MG63 (cell line): ENCODE measurements at places on chromosomes 5 and 9. TPM values are rescaled to one million over a fixed set of nuclear protein-coding genes. Genes with fewer than 3 reads are reported as not detected.
A peak's percentile ranks its signal among the peaks of the same experiment; 100 is the strongest.

GRCh38 chr9:112780450-112781036 lies 30.0 kb downstream of the SNX30 start:
- DNase-seq: no peak

- DNase-seq: no peak
These were observed 33.0 kb downstream of the ARHGEF37 start for GRCh38 chr5:149614034-149614907.

DNA sequence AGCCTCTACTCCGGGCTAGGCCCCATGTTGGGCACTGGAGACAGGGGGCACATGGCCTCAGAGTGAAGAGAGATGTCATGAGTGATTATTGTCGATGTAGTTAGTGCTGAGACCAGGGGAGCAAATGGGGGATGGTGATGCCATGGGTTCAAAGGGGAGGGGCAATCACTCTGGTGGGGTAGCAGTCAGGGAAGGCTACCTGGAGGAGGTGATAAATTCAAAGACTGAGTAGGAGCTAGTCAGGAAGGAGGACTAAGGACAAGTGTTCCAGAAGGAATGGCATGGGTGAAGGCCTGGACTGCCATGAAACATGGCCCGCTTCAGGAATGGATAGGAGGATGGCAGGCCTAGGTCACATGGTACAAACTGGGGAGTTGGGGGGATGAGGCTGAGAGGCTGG lies 41.6 kb downstream of the C9orf50 start:
- DNase-seq: no peak

DNA sequence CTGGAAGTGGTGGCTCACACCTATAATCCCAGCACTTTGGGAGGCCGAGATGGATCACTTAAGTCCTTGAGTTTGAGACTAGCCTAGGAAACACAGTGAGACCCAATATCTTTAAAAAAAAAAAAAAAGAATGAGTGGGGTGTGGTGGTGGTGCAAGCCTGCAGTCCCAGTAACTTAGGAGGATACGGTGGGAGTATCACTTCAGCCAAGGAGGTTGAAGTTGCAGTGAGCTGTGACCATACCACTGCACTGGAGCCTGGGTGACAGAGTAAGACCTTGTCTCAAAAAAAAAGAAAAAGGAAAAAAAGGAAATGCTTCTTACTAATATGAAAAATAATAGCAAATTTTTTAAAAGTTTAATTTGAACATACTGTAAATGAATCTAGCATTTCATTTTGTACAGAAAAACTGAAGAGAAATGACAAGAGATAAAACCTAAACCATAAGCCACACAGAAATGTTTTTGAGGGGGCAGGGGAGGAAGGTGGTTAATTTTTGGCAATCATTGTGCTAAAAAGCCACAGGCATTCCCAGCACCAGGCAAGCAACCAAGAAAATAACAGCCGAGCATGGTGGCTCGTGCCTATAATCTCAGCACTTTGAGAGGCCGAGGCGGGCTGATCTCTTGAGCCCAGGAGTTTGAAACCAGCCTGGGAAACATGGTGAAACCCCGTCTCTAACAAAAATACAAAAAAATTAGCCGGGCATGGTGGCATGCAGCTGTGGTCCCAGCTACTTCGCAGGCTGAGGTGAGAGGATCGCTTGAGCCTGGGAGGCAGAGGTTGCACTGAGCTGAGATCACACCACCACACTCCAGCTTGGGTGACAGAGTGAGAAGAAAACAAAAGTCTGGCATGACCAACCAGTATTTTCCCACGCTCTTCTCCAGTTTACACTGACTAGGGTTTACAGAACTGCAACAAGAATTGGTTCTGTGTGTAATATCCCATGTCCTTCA lies 114.5 kb upstream of the NR5A1 start:
- DNase-seq: peak; percentile 73

- DNase-seq: no peak
These were observed 59.3 kb upstream of the SELENOP start for GRCh38 chr5:42870882-42871418.

DNA sequence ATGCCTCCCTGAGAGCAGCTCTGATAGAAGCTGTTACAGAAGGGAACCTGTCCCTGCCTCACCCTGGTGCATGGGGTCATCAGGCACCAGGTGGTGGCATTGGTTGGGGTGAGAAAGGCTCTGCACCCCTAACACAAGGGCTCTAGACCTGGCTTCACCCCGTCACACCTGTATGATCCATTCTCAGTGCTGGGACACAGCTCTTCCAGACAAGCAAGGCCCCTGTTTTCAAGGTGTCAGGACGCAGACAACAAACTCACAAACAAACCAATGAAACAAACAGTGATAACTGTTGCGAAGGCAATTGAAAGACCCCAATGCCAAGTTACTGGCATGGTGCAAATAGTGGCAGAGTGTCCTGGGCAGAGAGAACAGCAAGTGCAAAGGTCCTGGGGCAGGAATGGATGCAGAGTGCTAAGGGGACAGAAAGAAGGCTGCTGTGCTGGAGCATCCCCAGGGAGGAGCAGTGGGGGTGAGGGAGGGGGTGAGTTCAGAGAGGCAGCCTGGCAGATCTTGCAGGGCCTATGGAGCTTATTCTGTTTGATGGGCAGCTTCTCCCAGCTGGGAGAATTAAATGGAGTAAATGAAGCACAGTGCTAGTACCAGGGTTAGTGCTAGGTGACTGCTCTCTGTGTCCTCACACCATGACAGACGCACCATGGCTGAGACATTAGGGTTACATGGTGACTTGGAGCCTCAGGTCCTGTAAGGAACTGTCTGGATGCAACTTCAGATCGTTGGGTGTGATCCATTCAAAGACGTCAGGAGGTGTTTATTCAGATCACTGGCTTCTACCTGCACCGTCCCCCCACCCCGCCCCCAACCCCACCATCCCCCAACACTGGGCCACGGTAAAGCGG lies 67.9 kb upstream of the UNC5A start:
- no peak for DNase-seq

DNA sequence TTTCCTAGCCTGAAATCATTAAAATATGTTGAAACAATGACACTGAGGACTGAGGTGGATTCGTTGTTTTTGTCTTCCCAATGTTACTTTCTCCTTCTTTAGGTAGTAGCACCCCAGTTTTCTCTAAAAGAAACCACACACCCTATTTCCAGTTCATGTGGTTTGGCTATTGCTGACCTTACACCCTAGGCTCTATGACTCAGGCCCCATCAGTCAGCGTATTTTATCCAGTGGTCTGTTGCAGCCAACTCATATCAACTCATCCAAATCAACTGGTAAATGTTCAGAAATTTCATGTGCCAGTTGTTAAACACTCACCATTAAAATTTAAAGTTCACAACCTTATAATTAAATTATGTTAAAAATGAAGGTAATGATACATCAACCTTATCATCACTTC lies 44.6 kb upstream of the NFIB start:
- DNase-seq: peak; percentile 99

- DNase-seq: no peak
These were observed 4.8 kb upstream of the CEL start for GRCh38 chr9:133057006-133057405.

DNA sequence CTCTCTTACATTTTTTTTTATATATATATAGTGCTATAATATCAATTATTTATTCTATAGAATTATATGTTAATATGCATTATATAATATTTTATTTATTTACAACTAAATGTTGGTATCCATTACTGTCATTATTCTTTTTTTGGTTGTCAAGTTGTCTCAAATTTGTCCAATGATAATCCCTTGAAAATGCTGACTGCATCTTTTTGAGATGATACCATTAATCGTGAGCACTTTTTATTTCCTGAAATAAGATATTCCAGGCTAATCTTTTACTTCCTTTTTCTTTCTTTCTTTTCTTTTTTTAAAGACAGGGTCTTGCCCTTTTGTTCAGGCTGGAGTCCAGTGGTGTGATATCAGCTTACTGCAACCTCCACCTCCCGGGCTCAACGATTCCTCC lies 12.7 kb upstream of the MPDZ start:
- DNase-seq: no peak

- DNase-seq: no peak
These were observed 7.1 kb downstream of the MAPKAP1 start for GRCh38 chr9:125699870-125700269.

- DNase-seq: no peak
These were observed 28.1 kb upstream of the SPATA31E1 start for GRCh38 chr9:87854580-87854955.

- DNase-seq: no peak
These were observed 2.3 kb downstream of the TGFBI start for GRCh38 chr5:136030956-136031611.

- DNase-seq: no peak
These were observed 275.5 kb upstream of the TAS2R1 start for GRCh38 chr5:9905661-9906060.

DNA sequence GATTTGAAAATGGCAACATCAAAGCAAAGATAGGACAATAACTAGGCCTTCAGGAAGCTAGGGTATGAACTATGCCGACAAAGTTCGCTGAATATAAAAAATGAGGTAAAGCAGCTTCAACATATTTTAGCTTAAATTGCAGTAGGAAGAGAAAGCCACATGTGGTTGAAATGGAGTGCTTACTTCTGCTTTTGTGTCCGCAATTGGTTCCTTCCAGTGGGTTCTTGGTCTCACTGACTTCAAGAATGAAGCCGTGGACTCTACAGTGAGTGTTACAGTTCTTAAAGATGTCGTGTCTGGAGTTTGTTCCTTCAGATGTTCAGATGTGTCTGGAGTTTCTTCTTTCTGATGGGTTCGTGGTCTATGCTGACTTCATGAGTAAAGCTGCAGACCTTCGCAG lies 95.2 kb downstream of the APTX start:
- DNase-seq: no peak

DNA sequence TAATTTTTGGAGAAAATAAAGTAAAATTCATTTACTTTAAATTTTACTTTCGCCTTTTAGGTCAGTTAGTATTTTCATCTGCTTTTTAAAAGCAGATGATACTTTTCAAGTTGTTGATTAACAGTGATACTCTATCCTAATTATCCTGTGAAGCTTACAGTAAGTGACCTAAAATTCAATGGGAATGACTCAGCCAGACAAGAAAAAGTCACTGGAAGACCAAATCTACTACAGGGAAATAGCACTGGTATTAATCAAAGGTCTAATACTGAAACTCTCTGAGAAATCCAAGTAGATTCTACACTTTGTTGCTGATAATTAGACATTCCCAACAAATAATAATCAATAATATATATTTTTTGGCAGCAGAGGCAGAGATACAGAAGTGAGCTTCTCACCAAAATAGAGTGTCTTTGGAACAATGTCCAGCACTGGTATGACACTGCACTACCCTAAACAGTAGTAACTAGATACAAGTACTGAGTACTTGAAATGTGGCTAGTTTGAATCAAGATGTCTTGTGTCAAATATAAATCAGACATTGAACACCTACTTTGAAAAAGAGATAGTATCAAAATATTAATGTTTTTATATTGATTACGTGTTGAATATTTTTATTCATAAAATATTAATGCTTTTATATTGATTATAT lies 22.8 kb upstream of the ELL2 start:
- no peak for DNase-seq

DNA sequence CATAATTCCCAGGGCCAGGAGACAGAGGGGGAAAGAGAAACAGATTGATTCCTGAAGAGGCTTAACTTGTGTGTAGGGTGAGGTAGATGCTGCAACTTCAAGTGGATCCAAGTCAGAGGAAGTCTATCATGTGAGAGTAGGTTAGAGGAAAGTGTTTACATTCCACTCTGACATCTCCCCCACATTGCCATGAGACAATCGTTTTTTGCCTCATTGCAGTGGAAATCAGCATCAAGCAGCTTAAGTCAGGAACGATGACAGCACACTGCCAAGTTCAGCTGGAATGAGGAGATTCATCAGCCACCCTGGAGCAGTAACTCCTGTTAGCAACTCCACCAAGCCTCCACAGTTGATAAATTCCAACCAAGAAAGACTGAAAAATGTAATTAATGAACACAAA lies 689.7 kb upstream of the MEF2C start:
- DNase-seq: no peak

- no peak for DNase-seq
These were observed 26.3 kb downstream of the CDK7 start for GRCh38 chr5:69261034-69261433.

- DNase-seq: peak; percentile 83
These were observed 37.6 kb downstream of the ANKRD33B start for GRCh38 chr5:10601246-10602030.

DNA sequence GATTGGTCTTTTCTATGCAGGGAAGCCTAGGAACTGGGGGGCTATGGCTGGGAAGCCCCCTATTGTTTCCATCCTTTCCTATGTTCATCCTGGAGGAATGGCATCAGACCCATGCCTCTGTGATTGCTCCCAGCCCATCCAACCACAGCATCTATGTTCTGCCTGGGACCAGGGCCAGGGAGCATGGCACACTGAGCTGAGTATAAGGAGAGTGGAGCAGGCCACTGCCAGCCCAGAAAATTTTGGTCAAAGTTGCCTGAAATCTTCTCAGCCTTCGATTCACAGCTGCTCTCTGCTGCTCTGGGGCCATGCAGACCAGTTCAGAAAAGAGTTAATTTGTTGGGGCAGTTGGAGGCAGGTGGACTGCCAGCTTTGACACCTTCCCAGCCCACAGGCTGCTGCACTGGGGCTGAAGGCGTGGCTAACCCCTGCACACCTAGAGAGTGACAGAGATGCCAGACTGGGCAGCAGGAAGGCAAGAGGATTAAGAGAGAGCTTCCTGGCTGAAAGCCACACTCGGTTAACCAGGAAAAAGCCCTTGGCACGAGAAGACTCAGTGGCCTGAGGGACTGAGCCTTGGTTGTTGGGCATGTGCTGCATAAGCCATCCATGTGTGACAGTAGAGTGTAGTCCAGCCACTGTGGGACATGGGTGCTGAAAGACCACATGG lies 12.1 kb downstream of the TGFBI start:
- DNase-seq: peak; percentile 64

DNA sequence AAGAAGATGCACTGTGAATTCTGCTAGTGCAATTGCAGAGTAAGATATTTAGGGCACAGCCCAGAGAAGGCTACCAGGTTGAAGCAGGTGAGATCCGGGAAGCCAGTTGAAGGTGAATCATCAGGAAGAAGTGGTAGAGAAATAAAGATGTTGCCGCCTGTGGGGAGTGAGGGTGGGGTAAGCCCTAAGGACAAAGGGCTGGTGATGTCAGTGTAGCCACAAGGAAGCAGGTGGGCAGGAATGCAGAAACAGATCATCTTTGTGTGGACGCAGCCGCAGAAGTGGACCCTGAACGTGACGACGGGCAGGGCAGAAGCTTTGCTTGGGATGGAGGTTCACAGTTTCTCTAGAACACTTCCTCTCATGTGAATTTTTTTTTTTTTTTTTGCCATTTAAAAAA lies 164.2 kb downstream of the ACTL7B start:
- no peak for DNase-seq

Gene NFIL3
- total RNA-seq: 0.17 and 2.7 TPM in 2 replicates

Gene IL13
- not detected in 2 replicates for total RNA-seq

Gene OR13F1
- not detected in 2 replicates for total RNA-seq

Gene HSD17B3
- total RNA-seq: 0.36 TPM in 1 of 2 replicates, not detected in the other

Gene C9orf85
- total RNA-seq: 4.6 and 9.4 TPM in 2 replicates

Gene GPR150
- not detected in 2 replicates for total RNA-seq
